ENCODE measurements at places on chromosomes 11 and 22.

DNA sequence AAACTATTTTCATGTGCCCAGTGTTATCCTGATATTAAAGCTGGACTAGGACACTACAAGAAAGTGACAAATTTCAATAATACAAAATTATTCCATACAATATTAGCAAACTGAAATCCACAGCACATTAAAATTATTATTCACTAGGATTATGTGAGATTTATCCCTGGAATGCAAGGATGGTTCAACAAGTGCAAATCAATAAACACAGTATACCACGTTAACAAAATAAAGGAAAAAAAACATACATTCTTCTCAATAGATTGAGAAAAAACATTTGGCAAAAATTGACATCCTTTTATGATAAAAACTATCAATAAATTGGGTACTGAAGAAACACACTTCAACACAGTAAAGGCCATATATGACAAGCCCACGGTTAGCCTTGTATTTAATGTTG, 1758.2 kb upstream of the RAG2 start:
- DNase-seq: no peak

DNA sequence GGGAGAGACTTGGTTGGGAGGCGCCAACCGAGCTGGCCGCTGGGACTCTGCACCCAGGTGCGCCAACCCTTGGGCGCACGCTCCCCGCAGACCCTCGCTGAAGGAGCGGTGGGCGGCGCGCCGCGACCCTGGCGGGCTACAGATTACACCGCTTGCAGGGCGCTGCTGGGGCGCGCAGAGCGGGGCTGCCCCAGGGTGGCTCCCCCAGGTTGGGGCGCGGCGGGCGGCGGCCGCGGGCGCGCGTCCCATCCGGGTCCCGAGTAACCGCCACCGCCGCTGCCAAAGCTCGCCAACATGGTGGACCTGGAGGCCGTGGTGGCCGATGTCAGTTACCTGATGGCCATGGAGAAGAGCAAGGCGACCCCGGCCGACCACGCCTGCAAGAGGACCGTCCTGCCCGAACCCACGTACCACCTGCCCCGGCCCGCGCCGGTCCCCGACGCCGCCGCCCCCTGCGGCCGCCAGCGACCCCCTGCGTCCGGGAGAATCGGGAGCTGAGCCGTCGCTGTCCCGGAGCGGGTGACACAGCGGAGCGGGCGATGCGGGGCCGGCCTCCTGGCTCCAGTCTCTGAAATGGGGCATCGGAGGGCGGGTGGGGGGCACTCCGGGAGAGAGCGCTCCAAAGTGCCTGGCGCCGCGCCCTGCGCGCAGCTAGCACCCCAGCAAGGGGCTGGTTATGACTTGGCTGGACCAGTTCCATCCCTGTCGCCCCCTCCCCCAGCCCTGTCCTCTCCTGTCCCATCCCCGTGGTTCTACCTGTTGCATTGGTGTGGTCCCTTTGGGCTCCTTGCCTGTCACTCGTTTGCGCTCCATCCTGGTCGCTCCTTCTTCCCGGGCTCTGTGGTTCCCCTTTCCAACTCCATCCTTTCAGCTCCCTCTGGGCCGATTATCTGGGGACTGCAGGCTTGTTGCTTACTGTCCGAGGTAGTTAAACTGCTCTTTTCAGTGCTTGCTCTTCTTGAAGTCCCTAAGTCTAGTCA, 143.3 kb upstream of the GRK3 start:
- no peak for DNase-seq

DNA sequence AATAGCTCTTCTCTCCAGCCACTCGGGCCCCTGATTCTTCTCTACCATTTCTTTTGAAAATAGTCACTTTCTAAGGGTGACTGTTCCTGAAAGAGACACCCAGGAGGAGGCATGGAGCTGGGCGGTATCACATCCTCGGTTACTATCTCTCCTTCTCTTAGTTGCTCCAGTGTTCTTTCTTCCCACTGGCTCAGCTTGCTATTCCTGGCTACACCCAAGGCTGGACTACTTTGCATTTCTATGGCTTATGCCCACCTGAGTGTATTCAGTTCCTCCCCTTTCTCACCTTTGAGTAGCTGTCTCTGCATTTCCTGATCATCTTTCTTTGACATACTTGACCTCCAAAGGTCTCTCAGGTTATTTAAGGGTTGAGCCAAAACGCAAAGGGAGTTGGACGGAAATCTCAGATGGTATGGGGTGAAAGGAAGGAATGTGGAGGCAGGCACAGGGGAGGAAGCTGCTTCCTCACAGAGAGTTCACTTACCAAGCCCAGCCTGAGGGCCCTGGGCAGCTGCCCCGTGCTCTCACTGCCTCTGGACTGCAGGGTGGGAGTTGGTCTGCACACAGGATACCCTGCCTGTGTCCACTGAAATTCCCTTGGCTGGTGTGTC, 155.7 kb downstream of the SNX19 start:
- no peak for DNase-seq

- no peak for DNase-seq
These were observed 28.2 kb downstream of the LRRC32 start for GRCh38 chr11:76642341-76642740.

DNA sequence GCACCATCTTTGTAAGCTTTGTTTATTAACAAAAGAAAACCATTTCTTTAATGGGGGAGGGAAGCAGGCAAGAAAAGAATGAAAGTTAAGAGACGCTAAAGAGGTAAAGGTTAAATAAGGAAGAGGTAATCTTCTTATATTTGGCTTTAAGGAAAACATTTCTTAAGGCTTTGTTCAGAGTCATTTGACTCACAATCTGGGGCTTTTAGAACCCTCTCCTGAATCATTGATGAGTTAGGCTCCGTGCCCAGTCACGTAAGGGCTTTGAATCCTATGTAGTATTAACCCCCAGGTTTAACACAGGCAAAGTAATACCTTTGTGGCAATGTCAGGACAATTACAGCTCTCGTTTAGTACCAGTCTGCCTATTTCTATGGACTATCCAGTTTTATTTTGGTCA, 26.1 kb downstream of the MADD start:
- no peak for DNase-seq

- DNase-seq: no peak
These were observed 3.6 kb upstream of the CCDC81 start for GRCh38 chr11:86370922-86371594.

- DNase-seq: no peak
These were observed 220.6 kb downstream of the TMEM135 start for GRCh38 chr11:87258171-87258833.

DNA sequence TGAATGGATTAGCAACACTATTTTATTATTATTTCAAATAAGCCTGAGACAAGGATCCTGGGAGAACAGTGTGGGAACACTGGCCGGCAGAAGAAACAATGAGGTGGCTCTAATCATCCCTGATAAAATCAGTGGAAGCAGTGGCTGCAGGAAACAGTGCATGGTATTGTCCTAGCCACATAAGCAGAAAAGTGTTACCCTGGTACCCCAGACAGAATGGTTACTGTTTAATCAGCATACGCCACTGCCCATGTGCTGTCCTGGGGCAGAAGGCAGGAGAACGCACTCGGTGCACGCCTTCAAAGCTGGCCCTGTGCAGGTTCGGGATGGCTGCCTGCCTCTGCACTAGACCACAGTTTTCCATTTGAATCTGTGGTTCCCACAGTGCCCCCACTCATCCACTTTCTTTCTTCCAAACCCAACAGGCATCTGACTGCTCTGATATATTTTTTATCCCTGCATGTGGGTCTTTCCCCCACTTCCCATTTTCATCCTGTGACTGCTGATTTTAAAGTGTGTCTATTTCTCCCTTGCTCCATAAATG, 25.7 kb downstream of the OPCML start:
- DNase-seq: no peak

DNA sequence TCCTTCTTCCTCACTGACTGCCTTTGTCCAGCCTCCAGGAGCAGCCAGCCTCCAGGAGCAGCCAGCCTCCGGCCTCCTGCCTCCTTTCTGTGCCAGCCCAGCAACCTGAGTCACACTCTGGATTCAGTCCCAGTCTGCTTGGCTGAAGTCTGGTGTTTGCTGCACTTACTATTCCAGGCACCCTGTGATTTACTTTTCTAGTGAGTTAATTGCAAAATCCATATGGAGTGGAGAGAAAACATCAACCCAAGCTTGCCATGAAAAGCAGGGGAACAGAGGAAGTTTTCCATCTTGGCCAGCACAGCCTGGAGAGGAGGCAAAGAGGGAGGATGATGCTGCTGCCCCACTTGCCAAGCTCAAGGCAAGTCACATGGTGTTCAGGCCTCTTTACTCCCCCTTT, 400.5 kb downstream of the TENM4 start:
- no peak for DNase-seq

GRCh38 chr11:111414267-111414931, 35.3 kb upstream of the POU2AF1 start:
- no peak for DNase-seq

GRCh38 chr22:42471441-42471840, 39.2 kb upstream of the NFAM1 start:
- DNase-seq: no peak

DNA sequence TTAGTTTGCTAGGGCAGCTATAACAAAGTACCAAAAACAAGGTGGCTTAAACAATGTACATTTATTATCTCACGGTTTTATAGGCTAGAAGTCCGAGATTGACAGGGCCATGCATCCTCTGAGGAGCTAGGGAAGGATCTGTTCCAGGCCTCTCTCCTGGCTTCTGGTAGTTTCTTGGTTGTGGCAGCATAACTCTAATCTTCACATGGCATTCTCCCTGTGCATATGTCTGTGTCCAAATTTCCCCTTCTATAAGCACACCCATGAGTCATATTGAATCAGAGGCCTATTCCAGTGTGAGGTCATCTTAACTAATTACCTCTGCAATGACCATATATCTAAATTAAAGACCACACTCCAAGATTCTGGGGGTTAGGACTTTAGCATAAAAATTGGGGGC, 31.3 kb upstream of the MMP13 start:
- no peak for DNase-seq

GRCh38 chr11:73234471-73235181, 16.5 kb downstream of the P2RY2 start:
- DNase-seq: no peak

DNA sequence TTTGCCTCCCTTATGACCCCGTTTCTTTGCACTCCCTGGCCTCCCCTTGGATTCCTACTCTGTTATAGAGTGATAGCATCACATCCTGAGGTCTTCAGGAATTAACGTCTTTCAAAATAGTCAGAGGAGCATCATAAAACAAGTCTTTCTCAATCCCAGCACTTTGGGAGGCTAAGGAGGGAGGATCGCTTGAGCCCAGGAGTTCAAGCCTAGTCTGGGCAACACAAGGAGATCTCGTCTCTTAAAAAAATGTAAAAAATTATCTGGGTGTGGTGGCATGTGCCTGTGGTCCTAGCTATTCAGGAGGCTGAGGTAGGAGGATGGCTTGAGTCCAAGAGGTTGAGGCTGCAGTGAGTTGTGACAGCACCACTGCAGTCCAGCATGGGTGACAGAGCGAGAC, 68.7 kb upstream of the AMPD3 start:
- no peak for DNase-seq

DNA sequence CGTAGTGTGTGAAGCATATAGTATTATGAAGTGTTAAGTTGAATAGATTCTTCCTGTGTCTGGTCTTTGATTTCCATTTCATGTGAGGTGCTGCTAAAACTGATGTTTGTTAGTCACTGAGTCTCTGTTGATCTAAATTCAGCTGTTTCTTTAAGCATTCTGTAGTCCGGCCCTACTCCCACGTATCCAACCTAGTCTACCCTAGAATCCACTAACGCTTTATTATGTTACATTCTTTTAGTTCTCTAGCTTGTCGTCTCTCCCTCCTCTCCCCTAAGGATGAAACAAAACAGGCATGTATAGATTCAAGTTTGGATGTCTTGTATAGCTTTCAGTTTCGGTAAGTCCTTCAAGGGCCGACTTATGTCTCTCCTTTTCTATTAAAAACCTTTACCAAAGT, 4.1 kb downstream of the WEE1 start:
- DNase-seq: no peak

GRCh38 chr22:20062766-20063083, 17.3 kb upstream of the DGCR8 start:
- DNase-seq: no peak

- no peak for DNase-seq
These were observed 30.9 kb upstream of the PHLDA2 start for GRCh38 chr11:2960139-2960538.

- DNase-seq: no peak
These were observed 22.7 kb upstream of the C1QTNF4 start for GRCh38 chr11:47616726-47617416.

DNA sequence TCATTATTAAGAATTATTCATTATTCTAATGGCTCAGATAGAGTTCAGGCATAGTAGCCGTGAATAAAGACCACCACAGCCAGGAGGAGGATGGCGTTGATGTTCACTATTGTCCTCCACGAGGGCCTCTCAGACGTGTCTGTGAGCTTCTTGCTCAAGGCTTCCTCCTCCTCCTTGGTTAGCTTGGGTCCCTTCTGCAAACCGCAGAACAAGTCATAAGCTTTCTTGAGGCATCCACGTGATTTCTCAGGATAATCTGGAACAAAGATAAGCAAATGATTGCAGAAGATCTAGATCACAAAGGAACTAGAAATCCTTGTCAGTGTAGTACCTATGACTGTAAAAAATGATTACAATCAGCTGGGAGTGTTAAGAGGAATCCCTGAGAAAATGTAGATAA, 13.6 kb upstream of the RFPL2 start:
- DNase-seq: no peak

- DNase-seq: no peak
These were observed 293.3 kb downstream of the BRD1 start for GRCh38 chr22:49534386-49534785.

- no peak for DNase-seq
These were observed 6.5 kb upstream of the APOBEC3H start for GRCh38 chr22:39090426-39091064.

GRCh38 chr11:128464878-128465450, 122.4 kb downstream of the ETS1 start:
- DNase-seq: no peak

GRCh38 chr11:123083623-123084029, 21.7 kb upstream of the HSPA8 start:
- DNase-seq: no peak

DNA sequence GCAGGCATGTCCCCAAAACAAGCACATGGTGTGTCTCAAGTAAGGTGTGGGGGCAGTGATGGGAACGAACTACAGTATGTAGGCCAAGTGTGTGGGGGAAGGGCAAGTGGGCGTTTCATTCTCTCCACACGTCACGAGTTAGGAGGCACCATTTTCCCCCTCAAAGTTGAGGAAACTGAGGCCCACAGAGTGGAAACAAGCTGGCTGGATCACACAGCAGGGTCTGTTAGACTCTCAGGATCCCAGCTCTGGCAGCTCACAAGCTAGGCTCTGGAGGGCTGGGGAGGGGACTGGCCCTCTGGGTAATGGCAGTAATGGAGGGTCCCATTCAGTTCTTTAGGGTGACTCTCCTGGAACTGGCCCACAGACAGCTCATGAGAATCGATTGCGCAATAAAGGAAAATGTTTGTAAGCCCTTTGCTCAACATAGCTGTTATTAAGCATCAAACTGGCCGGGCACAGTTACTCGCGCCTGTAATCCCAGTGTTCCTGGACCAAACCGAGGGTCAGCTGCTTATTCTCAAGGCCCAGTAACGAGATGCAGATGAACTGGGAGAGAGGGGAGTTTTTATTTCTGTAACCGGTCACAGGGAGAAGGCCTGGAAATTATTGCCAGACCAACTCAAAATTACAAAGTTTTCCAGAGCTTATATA, 24.1 kb upstream of the TUB start:
- no peak for DNase-seq

Data from esophagus squamous epithelium (tissue), 5 donors.